Progenitor cell of endocrine pancreas (in vitro differentiated cells): ENCODE measurements at places on chromosomes 7 and 10. TPM values are rescaled to one million over a fixed set of nuclear protein-coding genes. Genes with fewer than 3 reads are reported as not detected.

- H3K27me3 ChIP-seq, result no peaks in the 10 kb centered on the region
- DNase-seq, result no peak
- no peak overlapping the region for H3K27ac ChIP-seq
- no peaks in the 10 kb centered on the region for H3K36me3 ChIP-seq
- no peak overlapping the region for H3K4me3 ChIP-seq
- H3K4me1 ChIP-seq, result peaks cover 8% of the 10 kb centered on the region
Observed at GRCh38 chr7:52925332-52925731, 110.1 kb upstream of the POM121L12 start.

DNA sequence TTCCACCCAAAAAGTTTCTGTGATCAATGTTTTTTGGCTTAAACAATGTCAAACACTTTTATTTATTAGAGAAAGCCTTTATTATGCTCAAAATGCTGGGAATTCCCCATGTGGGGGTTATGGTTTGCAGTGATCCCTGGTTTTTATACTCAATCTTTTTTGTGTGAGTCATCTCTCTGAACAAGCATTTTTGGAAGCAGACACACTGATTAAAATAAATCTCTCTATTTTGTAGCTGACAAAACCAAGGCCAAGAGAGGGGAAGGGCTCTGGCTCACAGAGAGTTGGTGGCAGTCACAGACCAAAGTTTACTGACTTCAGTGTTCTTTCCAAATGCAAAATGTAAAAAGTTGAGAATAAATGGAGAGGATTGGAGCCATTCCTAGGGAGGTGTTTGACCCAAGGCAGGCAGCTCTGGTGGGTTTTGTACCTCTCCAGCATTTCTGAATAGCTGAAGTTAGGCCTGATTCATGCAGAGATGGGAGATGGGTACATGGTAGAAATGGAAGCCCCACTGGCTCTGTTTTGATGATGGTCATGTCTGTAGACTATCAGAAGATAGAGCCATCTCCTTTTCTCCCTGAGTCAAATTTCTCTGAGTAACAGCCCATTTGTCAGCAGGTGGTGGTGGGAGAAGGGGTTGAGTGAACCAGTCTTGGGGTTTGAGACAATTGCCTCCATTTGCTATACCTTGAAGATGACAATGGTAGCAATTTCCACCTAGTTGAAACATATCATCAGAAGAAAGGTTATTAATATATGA is 45.4 kb upstream of the NAMPT start:
- no peaks in the 10 kb centered on the region for H3K36me3 ChIP-seq
- no peak for DNase-seq
- H3K27me3 ChIP-seq, result no peaks in the 10 kb centered on the region
- no peak overlapping the region for H3K27ac ChIP-seq
- H3K4me1 ChIP-seq, result peaks cover 6% of the 10 kb centered on the region

SPAM1 gene
- total RNA-seq, result not detected in 2 replicates

- H3K27me3 ChIP-seq, result no peaks in the 10 kb centered on the region
- H3K27ac ChIP-seq, result no peak overlapping the region
- H3K4me1 ChIP-seq, result peaks cover 10% of the 10 kb centered on the region
- no peaks in the 10 kb centered on the region for H3K36me3 ChIP-seq
Observed at GRCh38 chr7:90271753-90272152, 26.8 kb downstream of the CFAP69 start.
